ENCODE measurements at places on chromosomes 4 and X.

- DNase-seq = no peak
Measured at GRCh38 chr4:164753873-164754488, at the start of gene SMIM31. SMIM31 (plus strand) TSS chr4:164754131; CDS start chr4:164770444, 16,313 bp downstream.

DNA sequence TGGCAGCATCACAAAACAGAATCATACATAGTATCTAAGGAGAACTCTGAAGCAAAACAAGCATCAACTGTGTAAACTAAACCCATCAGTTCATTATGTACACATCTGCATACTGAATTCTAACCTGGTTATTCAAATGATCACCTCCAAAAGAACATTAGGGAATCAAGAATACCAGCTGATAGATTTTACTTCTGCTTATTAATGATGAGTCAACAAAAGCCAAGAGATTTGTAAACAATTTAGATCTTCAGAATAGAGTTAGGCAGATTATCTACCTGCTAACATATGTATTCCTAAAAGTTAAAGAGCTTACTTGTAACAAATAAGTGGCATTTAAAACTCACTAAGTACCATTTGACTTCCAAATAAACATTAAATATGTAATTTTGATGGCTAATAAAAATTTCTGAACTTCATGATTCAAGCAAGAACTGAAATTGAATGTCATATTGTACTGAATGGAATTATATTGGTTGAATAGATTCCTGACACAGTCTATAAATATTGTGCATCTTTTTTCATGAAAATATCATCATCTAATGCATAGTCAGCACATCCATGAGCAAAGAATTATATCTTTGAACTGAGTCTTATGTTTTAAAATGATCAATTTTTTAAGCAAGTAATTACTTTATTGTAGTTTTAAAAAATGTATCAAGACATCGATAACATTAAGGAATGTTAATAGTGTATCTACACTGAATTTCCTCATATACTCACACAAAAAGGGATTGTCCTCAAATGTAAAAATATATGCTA is 470.5 kb downstream of the GRXCR1 start:
- no peak for DNase-seq

DNA sequence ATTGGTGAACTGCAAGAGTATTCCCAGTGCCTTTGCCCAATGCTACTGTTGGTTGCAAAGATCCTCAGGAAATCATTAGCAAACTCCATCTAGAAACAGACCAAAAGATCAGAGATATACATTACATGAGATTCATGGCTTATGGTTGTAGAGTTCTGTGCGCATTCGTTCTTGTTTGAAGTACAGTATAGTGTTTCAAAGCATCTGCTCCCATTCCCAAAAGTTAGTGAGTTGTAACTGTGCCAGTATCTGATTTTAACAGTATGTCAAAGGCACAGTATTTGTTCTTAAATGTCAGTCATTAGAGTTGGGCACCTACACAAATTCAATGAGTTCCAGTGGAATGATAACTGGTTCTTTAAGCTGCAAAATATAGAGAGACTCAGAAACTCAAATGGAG is 314.7 kb upstream of the ATOH1 start:
- no peak for DNase-seq

GRCh38 chr4:87375719-87376291 is 15.2 kb downstream of the HSD17B11 start:
- no peak for DNase-seq

GRCh38 chrX:150702966-150703694 is 9.9 kb downstream of the MTMR1 start:
- DNase-seq = no peak

DNA sequence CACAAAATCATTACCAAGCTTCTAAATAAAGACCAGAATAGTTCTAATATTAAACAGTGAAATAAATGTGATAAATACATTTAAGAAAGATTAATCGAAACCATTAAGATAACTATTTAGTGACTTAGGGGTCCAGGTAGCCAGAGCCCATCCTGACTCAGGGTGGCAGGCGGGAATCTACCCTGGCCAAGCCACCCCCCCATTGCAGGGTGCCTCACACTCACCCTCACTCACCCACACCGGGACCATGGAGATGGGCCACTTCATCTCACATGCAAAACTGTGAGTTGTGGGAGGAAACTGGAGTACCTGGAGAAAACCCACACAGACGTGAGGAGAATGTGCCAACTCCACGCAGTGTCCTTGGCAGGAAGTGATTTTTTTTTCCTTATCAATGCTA is 237.6 kb upstream of the HAND2 start:
- DNase-seq = no peak

All from activated T-cell treated with anti-CD3 and anti-CD28 coated beads, Interleukin-2, amount 50 U/mL, for 48 hours (primary cell).